AG04450 (cell line): ENCODE measurements at places on chromosomes 12 and 14. TPM values are rescaled to one million over a fixed set of nuclear protein-coding genes. Genes with fewer than 3 reads are reported as not detected.
A peak's percentile ranks its signal among the peaks of the same experiment; 100 is the strongest.

GRCh38 chr14:50082784-50083466 lies 33.4 kb downstream of the VCPKMT start:
- DNase-seq = peak; percentile 50

DNA sequence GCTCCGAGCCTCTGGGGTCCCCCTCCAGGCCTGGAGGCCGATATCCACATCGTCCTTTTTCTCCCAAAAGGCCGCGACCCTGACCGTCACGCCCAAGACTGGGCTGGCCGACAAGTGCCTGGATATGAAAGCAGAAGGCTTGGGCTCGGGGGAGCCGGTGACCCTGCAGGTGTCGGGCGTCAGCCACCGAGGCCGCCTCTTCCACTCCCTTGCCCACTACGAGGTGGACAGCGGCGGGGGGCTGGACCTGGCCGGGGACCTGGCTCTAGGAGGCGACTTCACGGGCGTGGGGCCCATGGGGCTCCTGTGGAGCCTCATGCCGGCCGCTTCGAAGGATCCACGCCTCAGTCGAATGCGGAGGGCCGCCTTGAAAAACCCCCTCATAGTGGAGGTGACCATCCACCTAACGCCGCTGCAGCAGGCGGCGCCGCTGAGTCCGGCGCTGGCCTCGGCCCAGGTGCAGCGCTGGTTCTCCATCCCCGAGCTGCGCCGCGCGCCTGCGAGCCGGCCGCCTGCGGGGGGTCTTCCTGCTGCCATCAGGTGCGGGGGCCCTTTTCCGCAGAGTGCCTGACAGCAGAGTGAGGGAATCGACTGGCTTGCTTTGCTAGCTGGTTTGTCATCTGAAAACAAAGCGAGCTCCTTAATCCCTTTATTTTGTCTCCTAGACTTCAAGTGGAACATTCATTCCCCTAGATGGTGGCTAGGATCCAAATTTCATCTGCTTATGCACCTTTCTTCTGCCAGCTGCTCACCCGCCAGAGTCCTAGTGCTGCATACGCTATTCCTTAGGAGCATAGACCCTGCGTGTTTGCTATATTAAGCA lies 10.6 kb upstream of the DNAL1 start:
- DNase-seq = no peak

DNA sequence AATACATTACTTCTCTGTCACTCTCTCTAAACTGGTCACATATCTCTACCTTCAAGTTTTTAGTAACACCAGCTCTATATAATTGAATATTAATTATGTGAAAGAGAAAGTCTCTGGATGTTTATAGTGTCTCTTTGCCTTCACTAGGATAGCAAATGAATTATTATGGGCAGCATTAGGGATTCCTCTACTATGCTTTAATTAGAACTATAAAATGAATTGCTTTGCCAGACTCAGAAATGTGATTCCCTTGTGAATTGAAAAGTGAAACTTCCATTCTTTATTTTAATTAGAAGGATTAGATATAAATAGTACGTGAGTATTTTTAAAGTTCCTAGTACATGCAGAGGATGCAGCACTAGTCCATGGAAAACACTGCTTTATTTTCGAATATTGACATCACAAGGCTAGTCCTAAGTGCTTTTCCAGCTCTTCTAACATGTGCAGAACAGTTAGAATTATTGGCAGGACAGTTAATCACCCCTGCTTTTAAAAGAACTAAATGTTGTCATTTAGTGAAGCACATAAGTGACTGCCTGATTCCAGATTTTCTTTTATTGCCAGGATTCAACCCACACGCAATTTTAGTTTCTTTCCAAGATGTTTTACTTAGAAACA lies 23.0 kb upstream of the REP15 start:
- DNase-seq = no peak

DNA sequence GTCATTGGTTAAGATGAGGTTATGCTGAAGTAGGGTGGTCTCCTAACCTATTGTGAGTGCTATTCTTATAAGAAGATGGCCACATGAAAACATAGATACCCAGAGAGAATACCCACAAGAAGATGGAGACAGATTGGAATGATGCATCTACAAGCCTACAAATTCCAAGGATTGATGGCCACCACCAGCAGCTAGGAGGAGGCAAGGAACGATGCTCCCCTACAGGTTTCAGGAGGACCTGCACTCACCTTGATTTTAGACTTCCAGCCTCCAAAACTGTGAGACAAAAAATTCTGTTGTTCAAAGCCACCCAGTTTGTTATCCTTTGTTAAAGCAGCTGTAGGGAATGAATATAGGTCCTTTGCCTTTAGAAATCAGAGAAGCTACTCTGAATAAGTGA lies 227.4 kb downstream of the NEDD1 start:
- DNase-seq = no peak

- DNase-seq = peak; percentile 46
These were observed 39.9 kb downstream of the PRPF40B start for GRCh38 chr12:49662998-49663843.

DNA sequence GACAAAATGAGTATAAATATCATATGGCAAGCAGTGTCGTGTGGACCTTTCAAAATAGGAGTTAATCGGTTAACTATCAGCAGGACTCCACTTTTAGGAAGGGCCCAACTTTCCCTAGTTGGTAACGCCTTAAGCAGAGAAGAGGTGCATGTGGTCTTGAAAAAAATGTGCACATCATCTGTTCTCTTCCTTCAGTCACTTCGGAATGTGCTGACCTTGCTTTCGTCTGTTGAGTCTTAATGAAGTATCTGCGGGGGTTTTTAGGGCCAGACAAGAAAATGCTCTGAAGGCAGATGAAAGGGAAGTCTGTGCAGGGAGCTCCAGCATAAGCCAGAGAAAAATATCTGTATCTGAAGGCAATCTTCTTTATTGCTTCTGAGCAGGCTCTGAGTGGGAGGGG lies 185.2 kb downstream of the AEBP2 start:
- DNase-seq = no peak

DNA sequence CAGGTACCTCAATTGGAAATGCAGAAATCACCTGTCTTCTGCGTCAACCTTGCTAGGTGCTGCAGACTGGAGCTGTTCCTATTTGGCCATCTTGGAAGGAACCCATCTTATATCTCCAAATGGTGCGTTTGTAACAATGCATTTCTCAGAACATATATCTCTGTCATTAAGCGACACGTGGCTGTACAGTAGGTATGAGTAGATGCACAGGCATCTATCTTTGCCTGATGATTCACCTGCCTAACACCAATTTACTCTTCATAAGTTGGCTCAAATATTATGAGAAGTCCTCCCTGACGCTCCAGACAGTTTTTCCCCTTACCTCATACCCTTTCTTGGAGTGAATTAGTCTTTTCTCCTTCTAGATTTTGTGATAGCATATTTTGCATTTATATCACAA lies 44.2 kb downstream of the GPR137C start:
- DNase-seq = no peak

- no peak for DNase-seq
These were observed 1139.4 kb downstream of the TMEM121 start for GRCh38 chr14:106665814-106666213.

DNA sequence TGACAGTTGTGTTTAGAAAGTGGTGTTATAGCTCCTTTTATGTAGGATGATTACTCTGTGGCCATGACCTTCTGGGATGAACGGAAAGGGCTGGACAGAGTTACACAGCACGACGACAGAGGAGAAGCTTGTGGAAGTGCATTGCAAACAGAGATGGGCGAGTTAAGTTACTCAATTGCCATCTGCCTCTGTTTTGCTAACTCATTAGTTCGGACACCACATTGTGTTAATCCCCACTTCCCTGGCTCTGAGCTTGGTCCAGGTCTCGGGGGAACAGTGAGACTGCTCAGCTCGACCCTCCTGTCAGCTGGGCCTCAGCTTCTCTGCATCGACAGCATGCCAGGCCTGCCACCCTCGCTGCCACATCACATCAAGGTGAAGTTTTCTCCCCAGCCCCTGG lies 408.0 kb downstream of the ZFP36L1 start:
- no peak for DNase-seq

- no peak for DNase-seq
These were observed 1.1 kb downstream of the HDAC7 start for GRCh38 chr12:47818467-47819137.

GRCh38 chr12:100273782-100274181 lies 6.8 kb downstream of the SCYL2 start:
- DNase-seq = no peak

The AQP6 gene
- not detected in 2 replicates for polyA plus RNA-seq

The REP15 gene
- polyA plus RNA-seq = 0.65 and 0.78 TPM in 2 replicates

The ACOT2 gene
- polyA plus RNA-seq = 30.5 and 35.3 TPM in 2 replicates

The EPYC gene
- polyA plus RNA-seq = 0.11 TPM in 1 of 2 replicates, not detected in the other

The TTC6 gene
- polyA plus RNA-seq = 0.01 TPM in 1 of 2 replicates, not detected in the other

The TAS2R8 gene
- polyA plus RNA-seq = 0.06 TPM in 1 of 2 replicates, not detected in the other

The SLC15A5 gene
- 0.02 TPM in 1 of 2 replicates, not detected in the other for polyA plus RNA-seq
